ENCODE measurements at places on chromosomes 3 and 15.
A peak's percentile ranks its signal among the peaks of the same experiment; 100 is the strongest.

GRCh38 chr3:184227481-184227935 lies 1.9 kb upstream of the VWA5B2 start:
- DNase-seq, result peak; percentile 72

GRCh38 chr3:81871358-81872155 lies 110.1 kb upstream of the GBE1 start:
- DNase-seq, result peak; percentile 1

DNA sequence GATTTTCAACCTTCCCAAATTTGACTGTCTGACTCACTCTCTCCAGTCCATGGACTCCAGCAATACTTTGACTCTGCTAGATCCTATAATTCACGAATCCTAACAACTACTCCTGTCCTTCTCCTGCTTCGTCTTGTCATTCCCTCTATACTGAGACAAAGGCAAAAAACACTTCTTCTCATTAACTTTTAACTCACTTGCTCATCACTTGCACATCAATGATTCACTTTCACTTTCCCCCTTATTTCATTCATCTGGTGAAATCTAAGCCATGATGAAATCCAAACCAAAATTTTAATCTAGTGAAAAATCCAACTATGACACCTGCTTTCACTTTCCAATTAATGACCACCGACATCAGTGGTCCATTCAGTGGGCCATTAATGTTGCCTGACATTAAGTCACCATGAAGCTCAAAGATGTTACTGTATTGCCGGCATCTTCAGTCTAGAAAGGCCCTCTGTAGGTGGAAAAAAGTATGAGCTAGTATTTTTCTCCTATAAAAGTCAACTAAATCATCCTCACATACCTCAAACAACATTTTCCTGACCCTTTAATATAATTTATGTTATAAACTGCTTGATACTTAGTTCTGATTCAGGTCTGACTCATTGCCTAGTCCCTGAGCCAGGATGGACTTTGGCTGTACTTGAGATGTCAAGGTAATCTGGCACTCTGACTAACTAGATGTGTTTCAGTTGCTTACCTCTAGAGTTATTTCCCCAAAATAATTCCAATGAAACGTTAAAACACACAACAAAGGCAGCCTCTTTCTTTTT lies 158.6 kb downstream of the CNTN6 start:
- no peak for DNase-seq

GRCh38 chr3:125261031-125261430 lies 48.5 kb upstream of the SLC12A8 start:
- DNase-seq, result no peak

DNA sequence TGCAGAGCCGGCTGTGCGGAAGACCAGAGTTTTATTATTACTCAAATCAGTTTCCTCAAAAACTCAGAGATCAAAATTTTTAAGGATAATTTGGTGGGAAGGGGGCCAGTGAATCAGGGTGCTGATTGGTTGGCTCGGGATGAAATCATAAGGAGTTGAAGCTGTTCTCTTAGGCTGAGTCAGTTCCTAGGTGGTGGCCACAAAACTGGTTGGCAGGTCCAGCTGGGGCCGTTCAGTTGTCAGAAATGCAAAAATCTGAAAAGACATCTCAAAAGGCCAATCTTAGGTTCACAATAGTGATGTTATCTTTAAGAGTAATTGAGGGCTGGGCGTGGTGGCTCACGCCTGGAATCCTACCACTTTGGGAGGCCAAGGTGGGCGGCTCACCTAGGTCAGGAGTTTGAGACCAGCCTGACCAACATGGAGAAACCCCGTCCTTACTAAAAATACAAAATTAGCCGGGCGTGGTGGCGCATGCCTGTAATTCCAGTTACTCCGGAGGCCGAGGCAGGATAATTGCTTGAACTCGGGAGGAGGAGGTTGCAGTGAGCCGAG lies 2.3 kb upstream of the ZNF589 start:
- DNase-seq, result no peak

GRCh38 chr15:90519688-90520087 lies 10.0 kb upstream of the CRTC3 start:
- no peak for DNase-seq

- no peak for DNase-seq
Measured at GRCh38 chr3:124826703-124827102, 60.5 kb downstream of the ITGB5 start.

DNA sequence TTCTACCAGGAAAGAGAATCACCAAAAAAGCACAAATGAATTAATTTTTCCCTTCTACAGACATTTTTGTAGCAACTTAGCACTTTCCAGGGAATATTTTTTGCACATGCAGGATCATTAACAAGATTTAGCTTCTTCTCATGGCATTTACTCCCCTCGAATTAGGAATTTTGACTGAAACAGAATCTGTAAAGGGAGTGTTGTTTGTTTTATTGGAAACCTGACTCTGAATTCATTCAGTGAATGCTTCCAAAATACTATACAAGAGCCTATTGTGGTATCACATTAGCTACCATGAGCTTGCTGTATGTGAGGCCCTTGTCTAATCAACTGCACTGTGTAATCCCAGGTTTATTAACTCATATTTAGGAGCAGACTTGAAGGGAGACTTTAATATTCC lies 130.4 kb upstream of the ATP10A start:
- no peak for DNase-seq

DNA sequence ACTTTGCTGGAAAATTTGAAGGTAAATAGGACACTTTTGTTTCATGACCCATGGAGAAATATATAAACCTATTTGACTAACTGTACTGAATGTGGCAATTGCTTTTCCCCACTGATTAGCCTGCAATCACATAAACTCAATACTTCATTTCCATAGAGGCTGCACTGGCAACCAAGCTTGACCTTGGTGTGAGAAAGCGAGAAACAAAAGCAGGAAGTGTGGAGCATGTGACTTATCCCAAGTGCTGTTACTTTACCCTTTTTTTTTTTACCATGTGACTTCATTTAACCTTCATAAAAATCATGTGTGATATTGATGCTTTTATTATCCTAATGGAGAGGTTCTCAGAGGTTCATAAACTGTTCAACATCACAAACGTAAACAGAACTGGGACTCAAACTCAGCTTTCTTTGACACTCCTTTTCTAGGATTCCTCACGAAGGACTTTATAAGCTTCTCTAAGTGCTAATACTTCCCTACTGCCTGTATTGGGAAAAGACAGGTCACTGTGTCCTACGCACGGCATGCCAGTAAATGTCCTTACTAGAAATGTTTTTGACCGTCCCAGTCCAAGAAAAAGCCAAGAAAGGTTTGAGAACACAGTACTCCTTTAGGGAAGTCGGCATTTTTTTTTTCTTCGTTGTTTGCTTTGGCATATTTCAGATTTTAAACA lies 34.9 kb upstream of the ZNF385D start:
- no peak for DNase-seq

GRCh38 chr3:100096866-100097265 lies 17.4 kb downstream of the FILIP1L start:
- no peak for DNase-seq

DNA sequence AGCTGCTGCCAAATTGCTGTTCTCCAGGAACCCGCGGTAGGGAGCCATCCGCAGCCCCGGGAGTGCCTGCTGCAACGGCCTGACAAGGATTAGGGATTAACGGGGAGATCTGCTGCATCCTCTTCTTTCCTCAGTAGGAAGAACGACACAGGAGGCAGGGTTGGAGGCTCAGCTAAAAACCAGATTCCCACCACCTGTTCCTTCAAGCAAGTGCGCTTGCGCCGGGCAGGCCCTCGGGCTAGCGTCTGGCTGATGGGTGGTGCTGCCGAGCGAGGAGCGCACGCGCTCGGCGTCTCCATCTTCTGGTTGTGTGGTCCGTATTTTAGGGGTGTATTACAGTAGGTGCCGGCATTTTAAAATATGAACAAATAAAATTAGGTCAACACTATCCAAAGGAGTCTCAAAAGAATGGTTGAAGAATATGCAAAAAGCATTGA lies 25.4 kb upstream of the SLC25A26 start:
- DNase-seq, result no peak

- DNase-seq, result no peak
Measured at GRCh38 chr15:68990992-68991500, 23.4 kb upstream of the NOX5 start.

DNA sequence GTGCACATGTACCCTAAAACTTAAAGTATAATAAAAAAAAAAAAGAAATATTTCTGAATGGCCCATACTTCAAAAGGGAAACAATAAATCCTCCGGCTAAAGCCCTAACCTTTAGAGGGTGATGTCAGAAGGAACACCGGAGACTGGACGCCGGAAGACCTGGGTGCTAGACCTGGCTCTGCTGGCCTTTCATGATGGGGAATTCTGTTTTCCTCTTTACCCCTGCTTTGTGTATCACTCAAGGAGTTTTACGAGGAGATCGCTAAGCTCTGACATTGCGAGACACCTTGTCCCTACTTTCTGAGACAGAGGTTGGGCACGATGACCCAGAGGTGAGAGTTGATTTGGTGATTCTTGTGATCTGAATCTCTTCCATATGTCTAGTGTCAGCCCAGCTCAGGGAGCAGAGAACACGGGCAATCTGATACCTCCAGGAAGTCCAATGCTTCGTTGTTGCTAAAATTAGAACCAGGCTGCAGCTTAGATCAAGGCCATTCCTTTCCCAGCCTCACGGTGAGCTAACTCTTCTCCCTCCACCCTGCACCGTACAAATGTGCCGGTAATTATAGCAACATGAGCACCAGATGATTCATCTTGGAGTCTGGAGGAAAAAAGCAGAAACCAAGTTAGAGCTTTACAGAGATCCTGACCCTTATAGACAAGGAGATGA lies 42.0 kb upstream of the CFAP161 start:
- DNase-seq, result no peak

DNA sequence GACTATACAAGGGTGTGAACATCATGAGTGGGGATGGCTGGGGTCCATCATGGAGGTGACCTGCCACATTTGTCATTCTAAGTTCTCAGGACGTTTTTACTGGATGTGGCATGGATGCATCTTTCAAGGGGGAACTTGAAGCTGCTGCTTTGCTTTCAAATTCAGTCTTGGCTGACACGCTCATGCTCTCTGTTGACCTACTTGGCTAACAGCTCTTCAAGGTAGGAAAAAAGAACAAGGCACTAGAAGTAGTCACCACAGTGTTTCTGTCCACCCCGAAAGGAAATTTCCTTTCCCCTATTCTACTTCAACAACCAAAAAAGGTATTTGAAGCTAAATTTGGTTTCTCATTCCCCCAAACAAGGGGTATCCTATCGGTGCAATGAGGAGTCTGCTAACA lies 15.0 kb downstream of the STIMATE start:
- DNase-seq, result no peak

GRCh38 chr3:38834110-38834509 lies 18.1 kb upstream of the SCN10A start:
- DNase-seq, result no peak

GRCh38 chr15:65258375-65259262 lies 28.1 kb downstream of the PARP16 start:
- DNase-seq, result no peak

- DNase-seq, result no peak
Measured at GRCh38 chr3:30245858-30246622, 360.4 kb upstream of the TGFBR2 start.

GRCh38 chr3:185200639-185201038 lies 47.8 kb upstream of the C3orf70 start:
- no peak for DNase-seq

DNA sequence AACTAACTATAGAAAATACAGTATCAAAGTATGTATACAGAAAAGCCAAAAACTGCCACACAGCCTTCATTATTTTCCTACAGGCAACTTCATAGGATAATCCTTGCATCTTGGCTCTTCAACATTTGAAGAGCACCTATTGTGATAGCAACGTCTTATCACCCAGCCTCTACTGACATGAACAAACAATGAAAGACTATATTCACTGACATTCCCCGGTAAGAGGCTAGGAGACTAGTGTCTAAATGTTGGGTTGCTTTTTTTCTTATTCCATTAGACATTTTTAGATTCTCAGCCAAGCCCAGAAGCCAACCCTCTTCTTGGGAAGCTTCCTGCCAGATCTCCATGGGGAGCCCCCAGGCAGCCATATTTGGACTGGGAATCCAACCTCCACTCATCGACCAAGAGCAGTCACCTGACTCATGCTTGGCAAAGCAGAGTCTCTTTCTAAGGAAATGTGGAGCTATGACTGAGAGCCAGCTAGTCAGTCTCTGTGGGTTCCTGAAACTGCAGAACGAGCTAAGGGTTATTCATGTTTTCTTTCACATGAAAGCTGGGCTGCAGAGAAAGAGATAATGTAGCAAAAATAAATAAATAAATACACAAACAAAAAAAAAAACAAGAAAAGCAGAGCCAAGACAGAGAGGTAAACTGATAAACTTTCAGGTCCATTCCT lies 227.5 kb downstream of the MAGI1 start:
- no peak for DNase-seq

DNA sequence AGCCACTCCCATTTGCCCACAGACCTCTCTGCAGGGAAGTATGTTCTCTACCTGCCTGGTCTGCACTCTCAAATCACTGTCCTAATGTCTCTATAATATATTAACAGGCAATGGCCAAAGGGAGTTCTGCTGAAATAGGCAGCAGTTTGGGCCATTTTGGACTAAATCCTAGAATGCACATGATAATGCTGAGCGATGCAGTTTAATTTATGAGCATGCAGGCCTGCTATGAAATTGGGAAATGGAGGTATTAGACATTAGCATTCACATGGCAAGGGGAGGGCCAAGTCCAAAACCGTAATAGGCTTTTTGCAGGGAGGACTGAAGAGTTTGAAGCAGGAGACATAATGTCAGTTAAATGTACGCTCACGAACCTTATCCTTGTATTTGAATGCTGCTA lies 31.3 kb downstream of the NMNAT3 start:
- DNase-seq, result no peak

DNA sequence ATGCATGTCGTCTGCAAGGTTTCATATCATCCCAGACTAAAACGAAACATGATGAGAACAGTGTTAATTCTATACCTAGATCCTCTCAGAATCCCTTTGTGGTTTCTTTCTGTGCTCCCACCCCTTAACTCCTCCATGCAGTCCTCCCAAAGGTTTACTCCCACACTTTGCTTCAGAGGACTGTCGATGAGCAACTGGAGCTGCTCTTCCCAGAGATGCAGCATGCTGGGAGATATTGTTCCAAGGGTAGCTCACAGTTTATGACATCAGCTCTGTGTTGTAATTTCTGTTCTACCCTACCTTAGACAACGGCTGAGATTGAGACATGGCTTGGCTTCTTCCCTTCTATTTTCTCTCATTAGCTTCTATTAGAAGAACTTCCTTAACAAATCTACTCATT lies 313.0 kb upstream of the COL8A1 start:
- DNase-seq, result no peak

- DNase-seq, result no peak
Measured at GRCh38 chr15:98842973-98843285, 164.7 kb downstream of the PGPEP1L start.

GRCh38 chr3:95752199-95752598 lies 1062.2 kb upstream of the EPHA6 start:
- DNase-seq, result no peak

- no peak for DNase-seq
Measured at GRCh38 chr3:51680196-51680595, 9.1 kb downstream of the TEX264 start.
